ENCODE measurements at places on chromosomes 5 and 9.

- no peak for DNase-seq
Measured at GRCh38 chr5:154196955-154197652, 6.6 kb downstream of the GALNT10 start.

DNA sequence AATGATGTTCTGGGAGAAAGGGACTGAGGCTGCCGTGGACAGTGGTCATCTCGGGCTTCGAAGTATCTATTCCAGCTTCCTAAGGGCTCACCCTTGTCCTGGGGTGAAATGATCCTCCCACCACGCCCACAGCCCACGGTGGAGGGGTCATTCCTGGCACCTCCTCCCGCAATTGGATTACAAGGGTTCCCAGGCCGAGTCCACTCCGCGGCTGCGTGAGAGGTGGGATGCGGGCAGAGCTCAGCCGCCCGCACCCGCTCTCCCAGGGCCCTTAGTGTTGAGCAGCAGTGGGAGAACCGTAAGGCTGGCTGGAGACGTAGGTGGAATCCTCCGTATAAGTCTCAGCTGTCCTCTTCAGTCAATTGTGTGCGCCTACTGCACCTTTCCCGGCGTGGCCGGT lies 273.3 kb upstream of the ADAMTS16 start:
- DNase-seq, result no peak

- no peak for DNase-seq
Measured at GRCh38 chr5:173781816-173782670, 106.1 kb upstream of the CPEB4 start.

DNA sequence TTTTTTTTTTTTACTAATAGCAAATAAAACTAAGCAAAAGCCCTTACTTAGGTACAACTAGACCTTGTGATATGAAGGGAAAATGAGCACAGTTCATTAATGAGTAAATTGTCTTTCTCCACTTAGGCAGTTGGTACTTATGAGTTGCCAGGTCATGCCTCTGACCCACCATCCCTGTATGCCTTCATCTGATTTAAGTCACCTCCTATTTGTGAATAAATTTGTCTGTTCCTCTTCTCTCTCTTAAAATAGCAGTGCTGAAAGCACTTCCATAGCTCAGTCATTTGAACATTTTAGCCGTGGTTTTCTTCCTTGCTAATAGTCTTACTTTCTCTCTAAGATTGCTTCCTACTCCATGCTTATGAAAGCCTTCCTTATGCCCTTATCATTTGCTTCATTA lies 61.4 kb downstream of the SLC44A1 start:
- DNase-seq, result no peak

DNA sequence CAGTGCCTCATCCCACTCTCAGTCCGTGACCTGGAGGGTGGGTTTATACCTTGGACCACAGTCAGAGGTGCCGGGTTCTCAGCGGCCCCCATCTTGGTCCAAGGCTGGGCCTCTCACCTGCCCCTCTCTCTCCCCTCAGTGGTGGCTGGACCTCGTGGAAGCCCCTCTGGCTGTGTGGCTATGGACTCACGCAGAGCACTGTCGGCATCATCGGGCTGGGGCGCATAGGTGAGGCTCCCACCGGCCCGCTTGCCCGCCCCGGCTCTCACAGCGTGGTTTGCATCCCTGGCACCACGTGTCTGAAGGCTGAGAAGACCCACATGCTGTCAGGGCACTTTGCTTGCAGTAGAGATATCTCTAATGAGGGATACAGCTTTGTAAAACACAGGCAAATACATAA lies 5.8 kb downstream of the GRHPR start:
- DNase-seq, result no peak

GRCh38 chr5:98905857-98906688 lies 22.7 kb downstream of the CHD1 start:
- peak; percentile 16 for DNase-seq

- no peak for DNase-seq
Measured at GRCh38 chr5:87722286-87722685, 309.6 kb upstream of the CCNH start.

GRCh38 chr5:79560771-79561524 lies 47.0 kb upstream of the HOMER1 start:
- no peak for DNase-seq

DNA sequence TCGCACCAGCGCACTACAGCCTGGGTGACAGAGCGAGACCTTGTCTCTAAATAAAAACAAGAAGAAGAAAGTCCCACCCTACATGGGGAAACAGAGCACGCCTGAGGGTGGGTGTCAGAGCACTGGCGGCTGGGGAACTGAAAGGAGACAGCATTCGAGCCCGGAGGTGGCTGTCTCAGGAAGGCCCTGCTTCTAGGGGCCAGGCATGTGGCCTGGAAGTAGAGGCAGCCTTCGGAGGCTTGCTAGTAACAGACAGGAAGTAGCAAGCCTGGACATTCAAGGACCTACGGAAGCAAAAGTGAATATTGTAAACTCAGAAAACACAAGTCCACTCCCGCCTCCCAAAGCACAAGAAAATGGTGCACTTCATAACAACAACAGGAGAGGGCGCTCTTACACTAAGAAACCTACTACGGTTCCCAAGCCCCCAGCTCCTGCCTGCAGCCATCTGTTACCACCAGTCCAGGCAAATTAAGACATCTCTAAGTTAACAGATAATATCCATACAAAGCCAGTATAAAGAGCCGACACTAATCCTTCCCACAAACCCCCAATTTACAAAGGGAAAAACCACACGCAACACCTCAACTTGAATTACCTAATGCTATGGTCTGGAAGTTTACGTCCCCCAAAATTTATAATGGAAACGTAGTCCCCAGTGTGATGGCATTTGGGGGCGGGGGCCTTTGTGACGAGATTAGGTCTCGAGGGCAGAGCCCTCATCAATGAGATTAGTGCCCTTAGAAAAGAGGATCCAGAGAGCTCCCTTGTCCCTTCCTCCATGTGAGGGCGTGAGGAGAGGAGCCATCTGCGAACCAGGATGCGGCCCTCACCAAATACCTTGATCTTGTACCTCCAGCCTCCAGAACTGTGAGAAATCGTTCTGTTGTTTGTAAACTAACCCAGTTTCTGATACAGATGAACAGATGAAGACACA lies 7.7 kb downstream of the RASGEF1C start:
- DNase-seq, result peak; percentile 33

DNA sequence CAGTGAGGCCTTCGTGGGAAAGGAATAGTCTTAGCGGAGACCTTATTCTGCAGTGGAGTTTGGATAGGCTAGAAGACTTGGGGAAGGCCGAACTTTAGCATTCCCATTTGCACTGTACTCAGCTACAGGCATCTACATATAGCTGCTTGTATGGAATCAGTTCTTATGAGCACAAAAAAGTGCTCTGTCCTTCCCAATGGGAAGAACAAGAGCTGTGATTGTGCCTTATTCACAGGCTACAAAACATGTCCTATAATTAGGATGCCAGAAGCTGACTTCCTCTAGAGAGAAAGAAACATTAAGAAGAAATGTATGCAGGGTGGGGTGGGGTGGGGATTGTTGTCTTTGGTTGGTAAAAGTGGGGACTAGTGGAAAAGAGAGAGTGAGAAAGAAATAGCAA lies 154.7 kb downstream of the ATP10B start:
- no peak for DNase-seq

DNA sequence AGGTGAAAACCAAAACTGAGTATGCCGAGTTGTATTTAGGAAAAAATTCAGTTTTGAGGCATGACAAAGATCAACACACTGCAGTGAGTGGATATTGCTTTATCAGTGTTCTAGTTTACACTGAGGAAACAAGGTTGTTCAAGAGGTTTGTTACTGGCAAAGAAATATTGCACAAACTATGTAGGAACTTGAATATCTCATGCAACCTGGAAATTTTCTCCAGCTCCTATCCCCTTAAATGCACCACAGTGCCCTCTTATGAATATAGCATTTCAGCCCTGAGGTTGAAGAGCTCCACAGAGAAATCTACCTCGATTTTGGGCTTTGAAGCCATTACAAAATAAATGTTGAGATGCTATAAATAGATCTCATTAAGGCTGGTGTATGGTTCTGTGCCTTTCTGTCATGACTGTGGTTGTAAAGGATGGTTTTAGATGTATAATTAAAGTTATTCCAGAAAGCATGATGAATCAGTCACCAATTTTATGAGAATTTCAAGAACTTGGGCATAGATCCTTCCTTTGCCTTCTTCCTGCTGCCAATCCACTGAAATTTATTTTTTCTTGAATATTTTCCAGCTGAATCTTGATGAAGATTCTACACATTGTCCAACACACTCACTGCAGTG lies 159.3 kb downstream of the SPATA31D1 start:
- no peak for DNase-seq

- peak; percentile 91 for DNase-seq
Measured at GRCh38 chr9:37119907-37120842, at the start of gene ZCCHC7. Gene ZCCHC7, plus strand, starts transcription at chr9:37120574.

- no peak for DNase-seq
Measured at GRCh38 chr9:22657713-22658112, 211.1 kb downstream of the DMRTA1 start.

DNA sequence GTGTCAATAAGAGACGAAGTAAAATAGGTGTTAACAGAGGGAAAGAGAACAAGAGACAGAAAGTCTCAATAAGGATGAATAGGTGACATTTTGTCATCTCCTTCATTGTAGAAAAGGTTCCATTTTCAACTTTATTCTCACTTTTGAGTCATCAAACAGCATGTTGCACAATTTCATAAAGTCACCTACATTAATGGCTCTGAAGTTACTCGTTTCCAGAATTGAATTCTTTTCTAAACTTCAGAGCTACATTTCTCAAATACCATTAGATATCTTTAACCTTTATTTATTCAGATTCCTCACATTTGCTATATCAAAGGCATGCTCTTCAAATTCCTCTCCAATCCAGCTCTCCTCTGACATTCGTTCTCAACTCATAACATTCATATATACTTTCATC lies 13.1 kb downstream of the ADAMTS6 start:
- no peak for DNase-seq

- no peak for DNase-seq
Measured at GRCh38 chr5:149205625-149206523, 64.6 kb downstream of the ABLIM3 start.

DNA sequence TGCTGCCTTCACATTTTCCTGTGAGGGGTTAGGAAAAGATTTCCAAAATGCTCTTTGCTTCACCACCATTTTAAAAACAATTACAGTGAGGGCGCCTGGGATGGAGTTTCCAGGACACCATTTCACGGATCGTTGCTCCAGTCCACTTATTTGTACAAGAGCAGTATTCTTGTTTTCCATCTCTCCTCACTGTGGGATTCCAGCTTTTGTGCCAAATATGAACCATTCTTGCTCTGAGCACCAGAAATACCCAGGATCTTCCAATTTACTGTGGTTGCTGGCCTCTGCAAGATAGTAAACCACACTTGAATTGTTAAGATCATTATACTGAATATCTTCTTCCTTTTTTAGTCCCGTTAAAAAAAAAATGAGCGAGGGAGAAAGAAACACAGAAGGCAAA lies 899.5 kb downstream of the TLE1 start:
- DNase-seq, result no peak

- DNase-seq, result no peak
Measured at GRCh38 chr5:96919754-96920197, 16.1 kb upstream of the LNPEP start.

DNA sequence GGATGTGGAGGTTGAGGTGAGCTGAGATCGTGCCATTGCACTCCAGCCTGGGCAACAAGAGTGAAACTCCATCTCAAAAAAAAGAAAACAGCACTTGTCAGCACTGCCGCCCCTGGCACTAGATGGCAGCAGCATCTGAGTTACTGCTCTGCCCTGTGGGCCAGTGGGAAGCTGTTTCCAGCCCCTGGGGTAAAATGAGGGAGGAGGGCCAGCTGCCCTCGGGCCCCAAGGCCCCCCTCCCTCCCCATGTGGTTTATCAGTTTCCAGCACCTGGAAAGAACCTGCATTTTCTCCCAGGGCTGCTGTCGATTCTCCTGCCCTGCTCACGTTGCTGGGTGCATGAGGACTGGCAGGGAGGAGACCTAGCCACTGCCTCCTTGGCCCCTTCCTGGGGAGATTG lies 13.2 kb upstream of the CEL start:
- no peak for DNase-seq

GRCh38 chr5:166068547-166069335 lies 2222.7 kb upstream of the WWC1 start:
- DNase-seq, result no peak

DNA sequence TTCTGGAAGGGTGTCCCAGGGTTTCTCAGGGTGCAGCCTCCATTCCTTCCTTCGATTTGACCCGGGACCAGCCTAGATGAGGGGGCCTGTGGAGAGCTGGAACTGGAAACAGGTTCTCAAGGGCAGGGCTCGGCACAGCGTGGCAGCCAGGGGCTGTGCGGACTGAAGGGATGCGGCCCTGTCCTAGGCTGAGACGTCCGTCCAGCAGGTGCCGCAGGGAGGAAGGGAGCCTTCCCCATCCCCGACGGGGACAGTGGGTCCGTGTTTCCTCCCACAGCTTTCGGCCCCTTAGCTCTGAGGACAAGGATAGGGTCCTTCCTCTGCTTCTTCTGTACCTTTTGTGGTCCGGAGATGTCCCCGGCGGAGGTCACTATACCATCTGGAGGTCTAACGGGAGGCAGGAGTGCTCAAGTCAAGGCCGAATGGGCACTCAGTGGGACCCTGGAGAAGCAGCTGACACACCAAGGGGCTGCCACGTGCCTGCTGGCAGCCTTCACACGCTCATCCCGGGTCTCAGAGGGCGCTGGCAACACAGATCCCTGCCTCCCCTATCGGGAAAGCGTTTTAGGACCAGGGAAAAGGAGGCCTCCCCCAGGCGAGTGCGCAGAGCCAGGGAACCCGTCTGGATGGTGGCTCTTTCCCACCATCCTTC lies 49.9 kb downstream of the USP20 start:
- DNase-seq, result no peak

- DNase-seq, result no peak
Measured at GRCh38 chr5:38104497-38105230, 153.7 kb upstream of the EGFLAM start.

DNA sequence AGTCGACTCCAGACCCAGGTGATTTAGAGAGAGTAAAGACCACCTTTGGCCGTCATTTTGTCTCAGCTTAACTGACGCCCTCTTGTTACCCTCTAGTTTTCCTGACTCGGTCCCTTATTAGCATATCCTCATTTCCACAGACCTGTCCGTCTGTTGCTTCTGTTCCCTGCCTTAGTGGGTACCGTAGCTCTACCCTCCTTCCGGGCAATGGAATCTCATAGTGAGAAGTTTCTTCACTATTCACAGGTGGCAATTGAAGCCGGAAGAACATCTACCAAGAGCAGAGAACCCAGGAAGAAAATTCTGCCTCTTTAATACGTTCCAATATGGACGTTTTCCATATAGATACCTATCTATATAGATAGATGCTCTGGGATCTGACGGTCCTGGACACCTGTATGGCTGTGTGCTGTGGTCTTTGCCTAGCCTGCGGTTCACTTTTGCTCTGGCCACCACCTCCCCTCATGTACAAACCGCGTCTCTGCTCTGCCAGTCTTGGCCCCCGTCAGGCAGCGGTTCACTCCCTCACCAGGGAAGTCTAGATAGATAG lies 652 bp upstream of the TMEM161B start:
- peak; percentile 19 for DNase-seq

- DNase-seq, result no peak
Measured at GRCh38 chr9:133584167-133584558, 25.0 kb downstream of the FAM163B start.

GRCh38 chr5:178330791-178331404 lies 98.3 kb upstream of the PHYKPL start:
- DNase-seq, result no peak

GRCh38 chr5:142046191-142046590 lies 33.4 kb upstream of the GNPDA1 start:
- DNase-seq, result no peak

Measured in NCI-H748 treated with DMSO at 0.1 percent for 48 hours (cell line).